Activated T-cell treated with anti-CD3 and anti-CD28 coated beads for 24 hours (primary cell): ENCODE measurements at places on chromosomes 7 and 10.

GRCh38 chr7:134108802-134109201 is 18.3 kb upstream of the LRGUK start:
- no peak for DNase-seq

DNA sequence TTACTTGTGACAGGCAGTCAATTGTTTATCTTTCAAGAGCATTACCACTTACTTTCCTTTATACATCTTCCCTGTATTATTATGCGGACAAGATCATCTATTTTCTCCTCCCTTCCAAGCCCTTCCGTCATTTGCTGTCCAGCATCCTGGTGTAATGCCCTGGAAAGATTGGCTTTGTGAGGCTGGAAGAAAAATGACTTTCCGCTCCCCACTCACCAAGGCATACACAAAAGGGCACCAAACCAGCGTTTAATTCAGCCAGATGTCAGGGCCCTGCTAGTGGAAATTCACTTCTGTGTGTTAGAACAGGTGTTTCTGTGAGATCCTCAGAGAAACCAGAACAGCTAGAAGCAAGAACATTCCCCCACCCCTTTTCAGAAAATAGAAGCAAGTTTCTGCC is 128.1 kb upstream of the NANOS1 start:
- DNase-seq = no peak

- DNase-seq = no peak
Observed at GRCh38 chr7:139851770-139852481, 22.9 kb downstream of the TBXAS1 start.

- DNase-seq = no peak
Observed at GRCh38 chr7:131210618-131211017, 117.1 kb upstream of the MKLN1 start.

- no peak for DNase-seq
Observed at GRCh38 chr10:78805176-78805575, 263.6 kb upstream of the ZMIZ1 start.

DNA sequence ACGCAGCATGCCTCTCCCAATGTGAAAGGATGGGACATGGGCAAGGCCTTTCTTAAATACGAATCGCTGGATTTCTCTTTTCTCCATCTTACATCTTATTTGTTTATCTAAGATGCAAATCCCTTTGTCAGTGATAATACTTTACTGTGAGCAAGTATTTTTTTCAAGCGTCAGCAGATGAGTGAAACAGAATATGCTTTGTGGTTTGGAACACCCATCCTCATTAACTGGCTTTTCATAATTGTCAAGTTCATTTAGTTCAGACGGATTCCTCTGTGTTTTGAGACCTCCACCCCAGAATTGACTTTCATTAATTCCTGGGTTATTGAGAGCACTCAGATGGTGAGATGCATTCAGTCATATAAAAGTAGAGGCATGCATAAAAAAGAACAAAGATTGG is 149.8 kb downstream of the NSUN6 start:
- DNase-seq = no peak

DNA sequence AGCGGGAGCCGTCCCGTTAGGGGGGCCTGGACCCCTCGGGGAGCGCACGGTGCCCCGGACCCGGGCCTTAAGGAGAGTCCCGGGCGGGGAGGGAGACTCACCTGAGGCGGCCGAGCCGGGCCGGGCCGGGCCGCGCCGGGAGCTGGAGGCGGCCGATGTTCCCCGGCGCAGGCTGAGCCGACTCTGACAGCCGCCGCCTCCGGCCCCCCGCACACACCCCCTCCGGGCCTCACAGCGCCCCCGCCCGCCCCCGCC is at the start of gene ACHE:
Gene ACHE (minus strand): TSS at position 188 of the 255 bp plus-strand sequence. CDS start 1,656 bp downstream, outside the sequence.
- no peak for DNase-seq

- DNase-seq = no peak
Observed at GRCh38 chr7:100639995-100640516, 1.3 kb downstream of the TFR2 start.

GRCh38 chr10:119526621-119527592 is 15.6 kb downstream of the RGS10 start:
- no peak for DNase-seq

GRCh38 chr10:17046989-17047388 is 82.6 kb downstream of the CUBN start:
- DNase-seq = no peak

- DNase-seq = no peak
Observed at GRCh38 chr7:92244808-92245486, 767 bp downstream of the KRIT1 start.

DNA sequence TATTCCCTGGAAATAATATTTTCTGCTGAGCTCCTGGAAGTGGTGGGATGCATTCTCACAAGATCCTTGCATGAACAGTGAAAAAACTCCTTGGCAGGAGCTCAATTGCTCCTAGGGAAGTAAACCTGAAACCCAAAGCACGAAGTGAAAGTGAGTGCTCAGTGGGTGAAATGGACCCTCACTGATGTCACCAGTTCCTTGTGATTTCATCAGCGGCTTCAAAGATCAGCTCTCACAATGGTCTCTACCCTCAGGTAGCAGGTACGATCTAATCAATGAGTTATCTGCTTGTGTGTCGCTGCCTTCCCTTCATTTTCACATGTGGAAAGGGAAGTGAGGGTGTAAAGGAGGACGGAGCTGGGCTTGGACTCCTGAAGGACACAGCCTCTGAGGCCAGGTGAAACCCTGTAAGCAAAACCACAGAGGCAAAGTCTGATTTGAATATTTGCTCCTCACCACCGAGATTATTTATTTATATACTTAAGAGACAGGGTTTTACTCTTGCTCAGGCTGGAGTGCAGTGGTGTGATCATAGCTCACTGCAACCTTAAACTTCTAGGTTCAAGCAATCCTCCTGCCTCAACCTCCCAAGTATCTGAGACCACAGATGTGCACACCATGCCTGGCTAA is 255.4 kb upstream of the LYZL1 start:
- no peak for DNase-seq

GRCh38 chr10:110893559-110894179 is 21.9 kb downstream of the PDCD4 start:
- no peak for DNase-seq

GRCh38 chr7:106450716-106451115 is 165.9 kb upstream of the NAMPT start:
- no peak for DNase-seq

DNA sequence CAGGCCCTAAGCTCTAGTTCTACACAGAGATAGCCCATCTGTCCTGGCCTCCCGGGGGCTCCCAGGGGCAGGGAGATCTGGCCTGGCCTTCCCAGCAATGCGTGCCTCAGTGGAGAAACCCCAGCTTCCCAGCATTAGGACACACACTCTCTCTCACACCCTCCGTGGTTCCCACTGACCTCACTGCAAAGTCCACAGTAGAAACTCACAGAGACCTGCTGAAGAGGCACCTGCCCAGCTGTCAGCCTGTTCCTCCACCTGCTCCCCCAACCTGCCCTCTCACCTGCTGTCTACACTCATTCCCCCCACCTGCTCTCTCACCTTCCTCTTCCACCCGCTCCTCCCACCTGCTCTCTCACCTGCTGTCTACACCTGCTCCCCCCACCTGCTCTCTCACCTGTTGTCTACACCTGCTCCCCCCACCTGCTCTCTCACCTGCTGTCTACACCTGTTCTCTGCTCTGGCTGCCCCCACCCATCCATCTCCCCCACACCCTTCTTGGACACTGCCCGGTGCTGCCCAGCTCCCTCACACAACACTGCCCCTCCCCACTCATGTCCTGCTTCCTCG is 21.1 kb upstream of the PFKP start:
- DNase-seq = no peak

DNA sequence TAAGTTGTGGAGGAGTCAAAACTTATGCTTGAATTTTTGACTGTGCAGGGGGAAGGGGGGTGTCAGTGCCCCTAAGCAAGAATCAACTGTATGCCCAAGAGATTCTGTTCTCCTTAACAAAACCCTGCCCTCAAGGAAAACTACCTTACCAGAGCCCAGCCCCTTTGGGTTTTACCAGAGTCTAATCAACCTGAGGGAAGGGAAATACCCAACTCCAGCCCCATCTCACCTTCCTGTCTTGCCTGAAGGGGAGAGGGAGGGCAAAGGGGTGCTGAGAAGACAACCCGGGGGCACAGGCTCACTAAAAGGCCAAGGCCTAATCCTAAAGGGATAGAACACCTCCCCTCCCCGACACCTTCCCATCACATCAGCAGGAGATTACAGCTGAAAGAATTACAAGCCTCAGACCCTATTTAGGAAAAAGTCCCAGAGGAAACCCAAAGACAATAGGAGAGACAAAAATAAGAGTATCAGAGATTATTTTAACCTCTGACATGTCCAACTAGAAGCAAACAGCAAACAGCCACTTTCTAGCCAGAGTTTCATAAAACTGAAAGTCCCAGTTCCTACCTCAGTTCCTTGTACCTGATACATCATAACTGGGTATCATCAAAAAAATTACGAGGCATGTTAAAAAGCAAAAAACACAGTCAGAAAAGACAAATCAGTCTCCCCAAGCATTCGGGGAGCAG is 26.8 kb upstream of the C7orf33 start:
- DNase-seq = no peak

DNA sequence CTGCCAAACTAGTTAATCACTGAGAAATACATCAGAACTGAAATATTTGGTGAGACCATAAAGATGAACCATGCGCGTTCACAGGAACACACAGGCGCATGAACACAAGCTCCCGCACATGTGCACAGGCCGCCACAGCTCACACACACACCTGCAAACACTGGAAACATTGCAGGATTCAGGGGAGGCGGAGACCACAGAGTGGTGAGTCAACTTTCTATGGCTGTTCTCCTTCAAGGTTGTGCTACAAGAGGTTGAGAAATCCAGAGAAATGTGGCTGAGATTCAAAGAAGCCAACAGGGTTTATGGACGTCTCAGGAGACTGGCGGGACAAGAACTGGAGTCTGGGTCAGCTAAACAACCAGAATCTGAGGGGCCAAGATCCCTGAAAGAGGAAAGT is 17.8 kb downstream of the ESYT2 start:
- peak; percentile 52 for DNase-seq

- no peak for DNase-seq
Observed at GRCh38 chr10:15052121-15052520, 8.4 kb downstream of the OLAH start.

DNA sequence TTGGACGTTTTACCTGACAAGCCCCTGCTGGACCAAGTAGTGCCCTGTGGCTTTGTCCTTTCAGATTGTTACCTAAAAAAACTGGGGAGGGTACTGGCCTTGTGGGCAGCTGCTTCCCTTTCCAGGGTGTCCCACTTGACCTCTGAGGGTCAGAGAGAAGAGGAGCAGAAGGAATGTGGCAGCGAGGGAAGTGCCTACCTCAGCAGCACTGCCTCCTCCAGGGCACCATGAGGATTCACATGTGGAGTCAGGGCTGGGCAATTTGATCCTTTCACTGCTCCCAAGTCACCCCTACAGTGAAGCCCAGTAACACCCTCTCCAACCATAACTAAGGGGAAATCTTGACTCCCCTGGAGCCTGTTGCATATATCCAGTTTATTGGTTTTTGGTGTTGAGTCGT is 64.6 kb downstream of the ITGB1 start:
- no peak for DNase-seq

- no peak for DNase-seq
Observed at GRCh38 chr7:97390915-97391593, 273.6 kb downstream of the SDHAF3 start.

DNA sequence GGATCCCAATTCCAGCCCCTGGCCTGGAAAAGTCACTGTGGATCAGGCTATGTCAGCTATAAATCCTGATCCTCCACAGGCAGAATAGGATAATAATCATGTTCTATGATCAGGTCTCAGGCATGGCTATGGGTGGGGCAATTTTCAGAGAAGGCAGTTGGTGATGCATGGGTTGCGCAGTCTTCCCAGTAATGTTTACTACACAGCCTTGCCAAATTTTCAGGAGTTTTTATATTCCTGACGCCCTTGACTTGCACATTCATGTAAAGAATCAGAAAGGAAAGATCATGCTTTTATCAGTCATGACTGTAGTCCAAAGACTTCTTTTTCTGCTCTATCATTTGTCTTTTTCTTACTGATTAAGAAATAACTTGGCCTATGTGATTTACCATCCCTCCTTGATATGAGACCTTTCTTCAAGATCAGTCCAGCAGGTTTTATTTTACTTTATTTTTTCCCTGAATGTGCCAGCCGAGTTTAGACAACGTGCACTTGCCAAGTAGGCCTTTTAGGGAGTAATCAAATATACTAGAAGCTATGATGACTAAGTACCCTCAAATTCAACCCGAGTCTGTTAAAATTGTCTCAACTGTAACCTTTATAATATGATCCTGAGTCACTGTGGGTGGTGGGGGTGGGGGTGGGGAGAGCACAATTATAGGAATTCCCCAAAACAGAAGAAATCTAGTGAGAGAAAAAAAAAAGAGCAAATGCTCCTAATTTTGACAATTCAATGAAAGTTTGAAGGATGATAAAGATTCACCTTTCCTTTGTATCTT is 31.9 kb downstream of the ARL4A start:
- no peak for DNase-seq

DNA sequence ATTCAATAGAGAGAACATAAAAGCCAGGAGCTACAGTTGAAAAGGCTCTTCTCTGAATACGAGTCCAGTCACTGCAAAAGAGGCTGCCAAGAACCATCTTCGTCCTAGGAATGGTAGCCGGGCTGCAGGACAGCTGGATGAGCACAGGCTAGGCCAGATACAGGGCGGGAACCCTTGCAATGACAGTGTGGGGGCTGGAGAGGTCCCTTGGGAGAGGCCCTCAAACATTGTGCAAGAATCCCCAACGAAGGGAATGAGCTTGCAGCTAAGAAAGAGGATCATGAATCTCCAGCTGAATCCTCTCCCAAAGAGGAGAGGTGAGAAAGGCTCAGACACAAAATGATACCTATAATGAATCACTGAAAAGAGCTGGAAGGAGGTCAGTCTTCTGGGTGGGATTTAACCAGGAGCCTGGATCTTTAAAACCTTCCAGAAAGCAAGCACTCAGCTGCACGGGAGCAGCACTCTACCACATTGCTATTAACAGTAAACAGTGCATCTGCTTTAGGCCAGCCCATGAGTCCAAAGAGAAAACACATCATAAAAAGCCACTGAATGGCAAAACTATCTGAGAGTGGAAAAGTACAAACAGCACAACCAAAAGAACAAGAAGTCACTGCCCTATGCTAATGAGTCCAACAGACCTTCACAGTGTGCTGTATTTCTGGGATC is 287.9 kb downstream of the TNS3 start:
- DNase-seq = no peak

- no peak for DNase-seq
Observed at GRCh38 chr7:142355328-142355727, 97.5 kb upstream of the PRSS58 start.
